Esophagus squamous epithelium (tissue), 5 donors: ENCODE measurements at places on chromosomes 12 and 14. TPM values are rescaled to one million over a fixed set of nuclear protein-coding genes. Genes with fewer than 3 reads are reported as not detected.

The C1S gene
- 25.2 TPM for total RNA-seq

The SLC39A2 gene
- total RNA-seq = 11.4 TPM

The RNFT2 gene
- 0.38 TPM for total RNA-seq

The ZNF641 gene
- 11.9 TPM for total RNA-seq

The TAS2R9 gene
- 0.66 TPM for total RNA-seq

The LUM gene
- total RNA-seq = 19.5 TPM

The RTL1 gene
- total RNA-seq = not detected

The ZBTB42 gene
- total RNA-seq = 4.7 TPM

The CLEC1B gene
- not detected for total RNA-seq

The BATF gene
- 14.5 TPM for total RNA-seq

The PARPBP gene
- total RNA-seq = 10.4 TPM

The THAP2 gene
- total RNA-seq = 4.8 TPM

The KRT83 gene
- total RNA-seq = not detected

The TAS2R7 gene
- not detected for total RNA-seq

The ABCC9 gene
- 10.0 TPM for total RNA-seq

The ZCCHC8 gene
- 21.6 TPM for total RNA-seq

The INHBE gene
- not detected for total RNA-seq

The SMIM41 gene
- total RNA-seq = 0.50 TPM

The PAPLN gene
- total RNA-seq = 2.2 TPM

The SERPINA12 gene
- not detected for total RNA-seq

The CLEC6A gene
- not detected for total RNA-seq

The GOLT1B gene
- 15.6 TPM for total RNA-seq

The KANSL2 gene
- total RNA-seq = 23.9 TPM

The CAMKK2 gene
- 16.8 TPM for total RNA-seq

The SLC35F4 gene
- total RNA-seq = not detected

The LMNTD1 gene
- total RNA-seq = not detected

The RECQL gene
- total RNA-seq = 30.1 TPM

The C12orf42 gene
- not detected for total RNA-seq

The PLCZ1 gene
- total RNA-seq = not detected

The STON2 gene
- total RNA-seq = 70.8 TPM

The BIN2 gene
- 2.8 TPM for total RNA-seq

The SLC5A8 gene
- total RNA-seq = not detected

The OGFOD2 gene
- 13.9 TPM for total RNA-seq

The BMP4 gene
- total RNA-seq = 11.0 TPM

The GNB3 gene
- 0.76 TPM for total RNA-seq

The CCDC77 gene
- total RNA-seq = 5.8 TPM

The DNM1L gene
- 28.2 TPM for total RNA-seq

The NELL2 gene
- total RNA-seq = 0.23 TPM

The E2F7 gene
- 1.5 TPM for total RNA-seq

The DAO gene
- total RNA-seq = not detected

The NYNRIN gene
- 13.0 TPM for total RNA-seq

The BHLHE41 gene
- 14.3 TPM for total RNA-seq

The TAS2R19 gene
- total RNA-seq = 5.9 TPM

The SSPN gene
- 1.3 TPM for total RNA-seq

The ANO2 gene
- total RNA-seq = 4.6 TPM

The IKZF4 gene
- total RNA-seq = 1.9 TPM

The MYO1H gene
- total RNA-seq = not detected

The OAS3 gene
- 27.4 TPM for total RNA-seq

The ANAPC7 gene
- 67.5 TPM for total RNA-seq

The GLT1D1 gene
- total RNA-seq = not detected

The IL23A gene
- 2.8 TPM for total RNA-seq

The CATSPERB gene
- 1.6 TPM for total RNA-seq

The CEBPE gene
- not detected for total RNA-seq

The ATP2A2 gene
- 147 TPM for total RNA-seq

The GPD1 gene
- total RNA-seq = 0.44 TPM
